Activated CD8-positive, alpha-beta memory T cell treated with anti-CD3 and anti-CD28 coated beads for 48 hours (primary cell): ENCODE measurements at places on chromosomes 3 and 15.

GRCh38 chr15:65303687-65304380, 643 bp upstream of the RNU5B-1 start:
- DNase-seq: no peak

GRCh38 chr3:189486556-189486955, 144.6 kb upstream of the TP63 start:
- no peak for DNase-seq

- DNase-seq: no peak
Observed at GRCh38 chr3:169772305-169772896, 795 bp upstream of the MYNN start.

- no peak for DNase-seq
Observed at GRCh38 chr3:25476639-25477038, 48.6 kb downstream of the RARB start.

DNA sequence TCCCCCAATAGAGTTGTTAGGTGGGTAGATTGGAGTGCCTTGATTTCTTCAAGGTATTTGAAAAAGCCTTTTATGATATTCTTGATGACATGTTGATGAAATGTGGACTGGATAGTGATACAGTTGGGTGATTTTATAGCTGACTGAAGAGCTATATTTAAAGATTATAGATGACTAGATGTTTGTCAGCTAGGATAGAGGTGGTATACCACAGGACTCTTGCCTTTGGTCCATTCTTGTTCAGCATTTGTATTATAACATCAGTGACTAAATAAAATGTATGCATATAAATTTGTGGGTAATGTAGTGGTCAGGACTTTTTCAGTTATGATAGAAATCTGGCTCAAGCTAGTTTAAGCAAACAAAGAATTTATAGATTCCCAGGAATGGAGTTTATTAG, 143.9 kb downstream of the ZNF609 start:
- no peak for DNase-seq

- no peak for DNase-seq
Observed at GRCh38 chr15:83445643-83446042, 1.5 kb upstream of the SH3GL3 start.

- no peak for DNase-seq
Observed at GRCh38 chr3:132641837-132642538, 17.6 kb downstream of the ACAD11 start.

DNA sequence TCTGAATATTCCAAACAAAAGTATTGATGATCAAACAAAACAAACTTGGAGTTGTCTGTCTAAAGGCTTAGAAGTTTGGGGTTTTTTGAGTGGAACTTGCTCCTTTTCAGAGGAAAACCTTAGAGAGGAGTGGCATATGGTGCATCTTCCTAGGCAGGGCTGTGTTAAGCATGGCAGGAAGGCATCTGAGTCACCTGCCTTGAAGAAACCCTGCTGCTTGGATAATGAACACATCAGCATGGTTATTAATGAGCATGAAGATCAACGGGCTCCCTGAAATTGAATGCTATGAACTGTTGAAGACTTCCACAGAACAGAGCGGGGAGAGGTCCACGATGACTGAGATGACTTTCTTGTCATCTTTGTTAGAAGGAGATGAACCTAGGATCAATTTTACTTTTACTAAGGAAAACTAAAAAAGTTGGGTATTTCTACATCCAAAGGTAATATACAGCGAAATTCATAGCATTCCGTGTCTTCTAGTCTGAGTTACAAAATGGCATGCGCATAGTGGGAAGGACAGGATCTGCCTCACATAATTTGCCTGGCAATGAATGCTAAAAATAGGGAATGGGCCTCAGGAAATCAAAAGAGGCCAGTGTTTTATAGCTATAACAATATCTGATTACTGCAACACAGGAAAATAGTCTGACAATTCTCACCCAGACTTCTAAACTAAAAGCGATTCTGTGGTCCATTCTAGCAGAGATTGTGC, 11.6 kb upstream of the TMED3 start:
- DNase-seq: no peak

DNA sequence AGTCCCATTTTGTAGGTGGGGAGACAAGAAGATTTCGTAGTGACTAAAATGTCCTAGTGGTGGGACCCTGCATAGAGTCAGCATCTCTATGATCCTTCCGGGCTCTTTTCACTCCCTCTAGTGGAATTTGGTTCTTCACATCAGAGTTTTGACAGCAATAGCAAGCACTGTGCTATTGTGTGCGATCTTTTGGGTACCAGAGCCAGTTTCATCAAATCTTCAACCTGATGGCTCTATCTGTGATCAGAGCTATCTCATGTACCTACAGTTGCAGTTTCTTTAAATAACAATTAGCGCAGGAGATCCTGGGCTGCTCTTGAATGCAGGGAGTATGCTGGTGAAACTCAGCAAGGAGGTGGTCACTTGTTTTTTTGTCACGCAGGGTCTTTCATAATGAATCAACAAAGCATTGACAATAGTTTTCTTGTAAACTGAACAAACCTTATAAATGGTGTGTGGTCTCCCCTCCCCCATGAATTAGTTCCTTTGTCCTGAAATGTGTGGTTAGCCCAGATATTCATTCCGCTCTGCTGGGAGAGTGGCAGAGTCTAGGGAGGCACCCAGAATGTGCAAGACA, 257.2 kb upstream of the SOX2 start:
- DNase-seq: no peak

GRCh38 chr3:110773413-110773954, 298.1 kb upstream of the NECTIN3 start:
- DNase-seq: no peak

DNA sequence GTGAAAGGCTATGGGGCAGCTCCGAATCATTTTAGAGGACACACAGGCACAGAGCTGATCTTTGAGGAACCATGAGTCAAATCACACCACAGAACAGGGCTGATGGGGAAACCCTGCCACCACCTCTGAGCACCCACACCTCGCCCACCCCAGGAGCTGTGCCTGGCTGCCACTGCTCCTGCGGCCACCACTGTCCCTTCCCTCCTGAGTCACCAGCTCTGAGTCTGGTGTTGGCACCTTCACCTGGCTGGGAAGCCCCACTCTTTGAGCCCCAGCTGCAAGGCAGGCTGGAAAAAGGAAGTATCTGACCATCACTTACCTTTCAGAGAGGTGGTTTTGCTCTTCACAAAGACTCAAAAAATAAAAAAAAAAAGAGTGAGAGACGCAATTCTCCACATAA, 63.6 kb upstream of the MEF2A start:
- DNase-seq: no peak

DNA sequence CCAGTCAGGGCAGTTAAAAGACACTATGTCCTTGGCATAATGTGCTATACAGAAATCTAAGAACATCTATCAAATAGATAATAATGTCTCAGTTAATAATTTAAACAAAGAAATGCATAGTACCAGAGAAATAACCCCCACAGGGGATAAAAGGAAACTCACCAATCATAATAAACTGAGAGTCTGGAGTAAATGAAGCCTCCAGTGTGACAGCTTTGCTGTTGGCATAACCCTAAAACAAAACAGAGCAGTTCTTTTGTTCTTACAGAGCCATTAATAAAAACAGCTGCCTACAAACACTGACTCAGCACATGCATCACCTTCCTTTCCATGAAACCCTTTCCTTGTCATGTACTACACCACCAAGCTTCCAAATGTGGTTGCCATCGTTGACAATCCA, 13.5 kb downstream of the PPM1M start:
- no peak for DNase-seq

GRCh38 chr15:74027688-74028087, 33.2 kb downstream of the PML start:
- DNase-seq: no peak

DNA sequence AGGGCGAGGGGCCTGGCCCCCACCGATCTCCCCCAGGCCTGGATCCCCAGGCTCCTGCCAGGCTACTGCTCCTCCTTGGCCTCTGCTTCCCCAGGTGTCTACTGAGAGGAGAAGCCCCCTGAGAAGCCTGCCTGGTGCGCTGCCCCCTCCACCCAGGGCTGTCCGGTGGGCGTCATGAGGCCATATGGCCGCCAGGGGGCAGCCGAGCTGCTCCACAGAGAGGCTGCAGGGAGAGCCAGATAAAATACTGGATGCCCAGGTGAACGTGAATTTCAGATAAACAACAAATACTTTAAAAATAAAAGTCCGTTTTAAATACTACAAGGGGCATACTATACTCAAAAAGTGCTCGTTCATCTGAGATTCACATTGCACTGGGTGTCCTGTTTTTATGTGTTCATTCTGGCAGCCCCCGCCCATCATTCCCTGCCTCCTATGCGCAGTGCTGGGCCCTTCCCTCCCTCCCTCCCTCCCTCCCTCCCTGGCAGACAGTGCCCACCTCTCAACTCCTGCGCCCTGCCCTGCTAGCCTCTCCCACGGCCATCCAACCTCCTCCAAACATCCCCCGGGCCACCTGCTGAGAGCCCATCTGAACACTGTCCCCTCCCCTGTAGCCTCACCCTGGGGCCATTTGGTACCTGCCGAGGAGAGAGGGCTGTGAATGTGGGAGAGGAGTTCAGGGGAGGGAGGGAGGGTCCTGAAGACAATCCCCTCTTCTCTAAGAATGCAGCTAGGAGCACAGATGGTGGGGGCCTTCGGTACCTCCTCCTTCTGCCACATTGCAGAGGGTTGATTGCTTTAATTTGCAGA, 29.6 kb downstream of the PSTPIP1 start:
- no peak for DNase-seq

- DNase-seq: no peak
Observed at GRCh38 chr3:87468938-87469337, 192.6 kb upstream of the POU1F1 start.

DNA sequence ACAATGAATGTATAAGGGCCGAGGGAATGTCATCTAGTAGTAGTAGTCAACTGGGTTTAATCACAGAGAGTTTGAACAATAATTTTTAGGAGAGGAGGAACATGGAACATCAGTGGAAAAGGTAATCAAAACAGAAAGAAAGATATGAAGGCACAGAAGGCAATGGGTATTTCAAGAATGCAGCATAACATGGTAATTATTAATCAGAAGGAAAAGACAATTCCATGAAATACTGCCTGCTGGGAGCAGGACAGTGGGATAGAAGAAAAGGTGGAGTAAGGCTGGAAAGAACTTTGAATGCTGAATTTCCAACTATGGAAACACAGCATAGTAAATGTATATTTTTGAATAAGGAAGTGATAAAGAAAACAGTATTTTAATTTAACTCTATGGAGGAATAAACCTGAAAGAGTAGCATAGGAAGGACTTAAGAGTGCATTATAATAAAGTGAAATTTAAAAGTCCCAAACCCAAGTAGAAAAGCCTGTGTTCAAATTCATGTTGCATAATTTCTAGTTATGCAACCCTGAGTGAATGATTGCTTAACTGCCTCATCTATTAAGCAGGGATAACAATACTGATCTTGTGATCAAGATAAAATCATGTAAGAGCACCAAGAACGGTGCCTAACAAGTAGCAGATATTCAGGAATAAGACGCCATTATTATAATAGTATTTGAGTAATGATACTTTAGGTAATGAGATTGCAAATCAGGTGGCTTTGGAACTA, 357.7 kb downstream of the TBC1D5 start:
- no peak for DNase-seq

DNA sequence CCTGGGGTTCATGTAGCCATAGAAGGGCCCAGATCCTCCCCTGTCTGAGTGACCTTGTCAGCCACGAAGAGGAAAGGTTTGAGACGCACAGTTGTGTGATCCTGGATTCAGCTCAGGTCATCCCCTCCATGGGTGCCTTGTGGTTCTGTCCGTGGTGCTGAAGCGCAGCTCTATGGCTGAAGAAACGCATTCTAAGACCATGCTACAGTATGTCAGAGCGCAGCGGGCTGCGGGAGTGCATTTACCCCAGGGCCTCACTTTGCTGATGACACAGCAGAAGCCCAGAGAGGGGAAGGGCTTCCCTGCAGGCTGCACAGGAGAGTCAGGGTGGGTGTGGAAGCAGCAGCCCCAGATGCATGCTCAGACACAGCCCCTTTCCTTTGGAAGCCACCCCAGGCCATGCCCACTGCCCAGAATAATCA, 68.8 kb upstream of the IQSEC1 start:
- no peak for DNase-seq
